ENCODE measurements at places on chromosomes 5 and 9.
A peak's percentile ranks its signal among the peaks of the same experiment; 100 is the strongest.

- no peak for DNase-seq
These were observed 92.0 kb downstream of the AMBP start for GRCh38 chr9:113985968-113986585.

- no peak for DNase-seq
These were observed 103.2 kb upstream of the LMX1B start for GRCh38 chr9:126510564-126510963.

- peak; percentile 52 for DNase-seq
These were observed 23.8 kb upstream of the ZNF622 start for GRCh38 chr5:16489322-16489791.

DNA sequence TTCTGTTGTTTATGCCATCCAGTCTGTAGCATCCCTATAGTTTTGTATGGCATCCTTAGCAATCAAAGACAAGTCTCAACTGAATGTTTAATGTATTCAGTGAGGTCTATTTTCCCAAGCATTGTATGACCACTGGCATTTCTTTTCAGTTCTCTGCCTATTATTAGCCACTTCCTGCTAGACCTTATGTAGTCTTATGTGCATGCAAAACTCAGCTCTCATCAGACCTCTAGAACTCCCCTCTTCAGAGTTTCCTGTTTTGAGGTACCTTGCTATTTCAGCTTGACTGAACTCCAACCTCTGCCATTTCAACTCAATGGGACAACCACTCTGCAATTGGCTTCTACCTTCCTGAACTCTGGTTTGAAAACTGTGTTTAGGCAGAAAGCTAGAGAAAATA lies 113.2 kb downstream of the SLC25A46 start:
- DNase-seq, result no peak

Measured in HAP-1 (cell line).